Inflammatory macrophage (primary cell): ENCODE measurements at places on chromosomes 11 and 22.
A peak's percentile ranks its signal among the peaks of the same experiment; 100 is the strongest.

- DNase-seq = no peak
Measured at GRCh38 chr11:67601098-67601497, 5.6 kb upstream of the NDUFV1 start.

DNA sequence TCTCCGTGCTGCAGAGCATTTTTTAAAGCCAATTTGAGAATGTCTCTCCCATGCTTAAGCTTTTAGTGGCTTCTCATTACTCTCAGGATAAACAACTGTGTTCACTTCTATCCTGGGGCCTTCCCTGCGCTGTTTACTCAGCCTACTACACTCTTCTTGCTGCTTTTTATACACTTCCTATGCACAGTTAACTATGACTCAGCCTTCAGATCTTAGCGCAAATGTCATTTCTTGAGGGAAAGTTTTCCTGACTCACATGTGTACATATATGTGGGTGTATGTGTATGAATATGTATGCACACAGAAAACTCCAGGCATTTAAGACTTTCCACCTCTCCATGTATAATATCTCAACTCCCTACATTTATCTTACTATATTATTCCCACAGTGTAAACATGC, 9.8 kb downstream of the THAP12 start:
- DNase-seq = peak; percentile 68

DNA sequence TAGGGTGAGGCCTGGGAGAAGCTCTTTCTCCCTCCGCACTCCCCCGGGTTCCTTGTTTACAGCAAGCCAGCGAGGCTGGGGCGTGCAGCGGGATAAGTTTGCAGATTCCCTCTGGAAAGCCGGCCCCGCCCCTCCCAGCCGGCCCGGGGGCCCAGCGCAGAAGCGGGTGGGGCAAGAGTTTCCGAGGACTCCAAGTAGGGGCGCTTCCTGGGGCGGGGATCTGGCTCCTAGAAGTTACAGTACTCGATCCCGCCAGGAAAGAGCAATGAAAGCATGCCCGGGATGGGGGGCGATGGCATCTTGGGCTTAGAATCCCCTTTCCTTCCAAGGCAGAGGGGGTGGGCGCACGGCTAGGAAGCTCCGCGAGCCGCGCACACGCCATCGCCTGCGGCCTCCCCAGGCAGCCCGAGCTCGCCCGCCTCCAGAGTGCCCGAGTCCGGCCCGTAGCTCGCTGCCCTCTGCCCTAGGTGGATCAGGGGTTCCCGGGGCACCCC, 385 bp downstream of the TST start:
- no peak for DNase-seq

DNA sequence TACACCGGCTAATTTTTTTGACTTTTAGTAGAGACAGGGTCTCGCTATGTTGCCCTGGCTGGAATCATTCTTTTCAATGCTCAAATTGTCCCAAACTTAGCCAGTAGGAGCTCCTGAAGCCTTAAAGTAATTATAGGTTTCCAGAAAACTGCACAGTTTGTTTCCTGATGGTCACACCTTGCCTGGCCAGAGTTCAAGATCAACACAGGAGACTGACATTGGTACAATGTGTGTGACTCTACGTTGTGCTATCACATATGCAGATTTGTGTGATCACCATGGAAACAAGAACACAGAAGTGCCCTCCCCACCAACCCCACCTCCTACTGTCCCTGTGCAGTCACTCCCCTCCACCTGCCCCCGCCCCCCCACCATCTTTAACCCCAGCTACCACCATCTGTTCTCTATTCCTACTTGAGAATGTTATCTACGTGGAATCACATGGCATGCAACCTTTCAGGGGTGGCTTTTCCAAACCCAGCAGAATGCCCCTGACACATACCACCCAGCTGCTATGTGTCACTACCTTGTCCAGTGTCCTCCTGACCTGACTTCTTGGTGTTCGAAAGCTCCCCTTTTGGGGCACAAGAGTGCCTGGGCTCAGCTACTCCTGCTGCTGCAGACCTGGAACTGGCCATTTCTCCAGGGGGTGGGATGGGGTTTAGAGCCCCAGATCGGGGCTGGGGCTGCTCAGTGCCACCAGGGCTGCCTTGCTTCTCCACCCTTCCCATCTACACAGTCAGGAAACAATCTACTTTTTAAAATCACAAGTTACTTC, 6.1 kb upstream of the NAP1L4 start:
- no peak for DNase-seq

GRCh38 chr11:29328961-29329441, 687.8 kb downstream of the KCNA4 start:
- no peak for DNase-seq

GRCh38 chr22:23240639-23241389, 60.5 kb downstream of the BCR start:
- DNase-seq = peak; percentile 19

DNA sequence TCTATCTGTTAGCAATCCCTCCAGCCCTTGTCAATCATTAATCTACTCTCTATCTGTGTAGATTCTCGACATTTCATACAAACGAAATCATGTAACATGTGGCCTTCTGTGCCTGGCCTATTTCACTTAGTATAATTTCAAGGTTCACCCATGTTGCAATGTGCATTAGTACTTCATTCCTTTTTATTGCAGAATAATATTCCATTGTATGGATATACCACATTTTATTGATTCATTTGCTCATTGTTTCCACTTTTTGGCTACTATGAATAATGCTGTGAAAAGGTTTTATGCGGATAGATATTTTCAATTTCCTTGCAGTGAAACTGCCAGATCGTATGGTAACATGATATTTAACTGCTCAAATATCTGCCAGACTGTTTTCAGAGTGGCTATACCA, 100.1 kb downstream of the MIAT start:
- DNase-seq = no peak

DNA sequence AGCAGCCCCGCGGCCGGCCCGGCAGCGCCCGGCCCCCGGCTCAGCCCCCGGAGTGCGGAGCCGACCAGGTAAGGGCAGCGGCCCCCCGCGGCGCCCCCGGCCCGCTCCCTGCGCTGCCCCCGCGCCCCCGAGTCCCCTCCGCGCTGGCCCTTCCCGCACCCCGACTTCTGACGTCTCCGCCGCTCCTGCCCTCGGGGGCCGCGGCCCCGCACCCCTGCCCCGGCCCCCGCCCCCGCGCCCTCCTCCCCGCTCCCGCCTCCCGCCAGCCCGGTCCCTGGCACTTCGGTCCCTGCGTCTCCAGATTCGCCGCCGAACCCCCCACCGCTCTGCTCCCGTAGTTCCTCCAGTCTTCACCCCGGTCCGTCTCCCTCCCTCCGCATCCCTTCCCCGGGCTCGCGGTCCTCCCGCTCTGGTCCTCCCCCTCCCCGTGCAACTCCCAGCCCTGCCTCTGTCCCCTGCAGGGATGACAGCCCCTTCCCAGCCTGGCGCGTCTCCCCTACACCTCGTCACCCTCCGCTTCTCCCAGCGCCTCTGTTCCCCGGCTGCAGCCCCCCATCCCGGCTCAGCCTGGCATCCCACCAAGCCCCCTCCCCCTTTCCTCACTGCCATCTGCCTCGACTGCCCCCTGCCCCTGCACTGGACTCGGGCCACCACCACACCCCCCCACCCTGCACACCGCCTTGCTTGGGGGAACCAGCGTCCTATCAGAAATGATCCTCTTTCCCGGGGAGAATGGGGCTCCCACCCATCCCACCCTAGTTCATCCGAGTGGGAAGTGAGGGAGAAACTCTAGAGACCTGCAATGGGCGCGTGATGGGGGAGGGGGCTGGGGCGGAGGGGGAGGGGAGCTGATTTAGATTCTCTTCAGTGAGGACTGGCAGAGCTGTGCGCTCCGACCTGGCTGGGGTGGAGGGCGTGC, 531 bp downstream of the GRIK4 start:
- no peak for DNase-seq

DNA sequence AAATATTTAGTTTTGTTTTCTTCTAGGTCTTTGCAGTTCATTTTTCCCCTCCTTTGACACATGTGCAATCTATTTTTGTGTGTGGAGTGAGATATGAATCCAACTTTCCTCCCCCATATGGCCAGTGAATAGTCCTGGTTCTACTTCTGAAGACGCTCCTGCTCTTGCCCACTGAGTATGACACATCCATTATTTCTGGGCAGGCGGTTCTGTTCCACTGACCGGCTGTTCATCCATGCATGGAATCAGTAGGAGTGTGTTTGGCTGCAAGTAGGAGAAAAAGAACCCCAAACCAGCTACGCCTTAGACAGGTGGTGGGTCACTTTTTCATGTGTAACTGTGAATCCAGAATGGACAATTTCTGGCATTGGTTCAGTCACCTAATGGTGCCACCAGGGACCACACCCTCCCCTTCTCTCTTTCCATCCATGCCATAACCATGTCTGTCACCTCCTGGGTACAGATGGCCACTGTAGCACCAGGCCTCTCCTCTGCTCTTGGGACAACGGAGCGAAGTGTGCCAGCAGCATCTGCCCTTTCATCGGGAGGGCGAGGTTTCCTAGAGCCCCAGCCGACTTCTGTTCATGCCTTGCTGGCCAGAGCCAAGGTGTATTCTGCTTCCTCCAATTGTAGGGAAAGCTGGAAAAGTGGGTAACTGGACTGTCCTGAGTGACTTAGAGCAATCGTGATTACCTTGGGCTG, 67.4 kb upstream of the SLC22A12 start:
- DNase-seq = no peak

GRCh38 chr11:850775-851763, 8.4 kb downstream of the TSPAN4 start:
- no peak for DNase-seq

GRCh38 chr11:14907411-14908213, 15.6 kb upstream of the CYP2R1 start:
- peak; percentile 76 for DNase-seq

GRCh38 chr22:17865183-17866055, 91.2 kb upstream of the BID start:
- no peak for DNase-seq

GRCh38 chr11:37026326-37026725, 428.3 kb upstream of the RAG2 start:
- DNase-seq = no peak

DNA sequence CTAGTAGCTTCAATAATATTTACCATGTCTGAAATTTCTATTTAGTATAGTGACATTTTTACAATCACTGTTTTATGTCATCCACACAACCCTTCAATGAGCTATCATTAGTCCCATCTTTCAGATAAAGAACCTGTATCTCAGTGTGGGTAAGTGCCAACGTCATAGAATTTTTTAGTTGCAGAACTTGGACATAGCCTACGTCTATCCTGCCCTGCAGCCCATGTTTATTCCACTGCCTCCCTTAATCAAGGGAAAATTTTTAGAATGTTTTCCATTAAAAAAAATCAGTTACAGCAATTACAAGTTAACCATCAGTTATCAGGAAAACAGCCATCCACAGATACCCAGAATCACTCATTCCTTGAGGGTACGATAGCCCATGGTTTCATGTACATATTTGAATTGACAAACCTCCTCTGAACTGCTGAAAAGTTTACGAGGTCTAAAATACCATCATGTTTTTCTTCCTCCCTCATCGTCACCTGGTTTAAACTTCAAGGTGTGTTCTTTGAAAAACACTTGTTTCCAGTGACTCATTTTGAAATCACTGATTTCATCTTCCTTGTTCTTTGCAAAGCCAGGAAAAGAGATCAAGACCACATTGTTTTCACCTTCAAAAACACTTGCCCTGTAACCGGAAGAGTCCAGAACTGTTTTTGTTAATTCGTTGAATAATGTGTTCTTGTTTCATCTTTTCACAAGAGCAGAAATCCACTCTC, 100.9 kb downstream of the FAM76B start:
- no peak for DNase-seq

GRCh38 chr22:20488946-20489345, 6.6 kb downstream of the KLHL22 start:
- DNase-seq = no peak

DNA sequence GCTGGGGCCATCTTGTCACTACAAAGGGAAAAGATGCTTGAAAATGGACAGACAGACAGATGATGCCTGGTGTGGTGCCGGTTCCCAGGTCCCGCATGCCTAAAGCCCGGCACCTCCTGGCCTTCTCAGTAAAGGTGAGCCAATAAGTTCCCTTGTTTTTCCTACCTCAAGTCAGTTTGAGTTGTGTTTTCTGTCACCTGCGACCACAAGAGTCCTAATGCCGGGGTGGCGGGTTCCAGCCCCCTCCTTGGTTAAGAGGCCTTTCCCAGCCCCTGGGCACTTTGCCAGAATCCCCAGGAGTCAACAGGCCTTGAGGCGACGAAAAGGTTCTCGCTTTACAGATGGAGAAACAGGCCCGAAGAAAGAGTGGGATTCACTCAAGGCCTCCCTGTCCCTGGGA, 9.0 kb downstream of the FGF19 start:
- no peak for DNase-seq

- no peak for DNase-seq
Measured at GRCh38 chr11:105241136-105241535, 101.6 kb upstream of the CARD18 start.

DNA sequence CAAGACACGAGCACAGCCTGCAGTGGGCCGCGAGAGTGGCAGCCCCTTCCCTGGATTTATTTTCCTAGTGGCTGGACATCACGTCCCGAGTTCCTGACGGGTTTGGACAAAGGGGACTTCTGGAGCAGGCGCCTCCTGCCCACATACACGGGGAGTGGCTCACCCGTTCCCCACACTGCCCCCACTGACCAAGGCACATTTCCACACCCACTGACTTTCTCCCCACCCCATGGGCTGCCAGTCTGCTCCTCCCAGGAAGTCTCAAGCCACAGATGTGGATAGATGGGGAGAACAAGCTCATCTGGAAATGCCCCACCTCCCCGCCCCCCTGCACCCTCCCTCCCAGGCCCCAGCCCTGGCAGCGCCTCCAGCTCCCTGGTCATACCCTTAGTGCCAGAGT, 34.0 kb upstream of the FADD start:
- DNase-seq = no peak

DNA sequence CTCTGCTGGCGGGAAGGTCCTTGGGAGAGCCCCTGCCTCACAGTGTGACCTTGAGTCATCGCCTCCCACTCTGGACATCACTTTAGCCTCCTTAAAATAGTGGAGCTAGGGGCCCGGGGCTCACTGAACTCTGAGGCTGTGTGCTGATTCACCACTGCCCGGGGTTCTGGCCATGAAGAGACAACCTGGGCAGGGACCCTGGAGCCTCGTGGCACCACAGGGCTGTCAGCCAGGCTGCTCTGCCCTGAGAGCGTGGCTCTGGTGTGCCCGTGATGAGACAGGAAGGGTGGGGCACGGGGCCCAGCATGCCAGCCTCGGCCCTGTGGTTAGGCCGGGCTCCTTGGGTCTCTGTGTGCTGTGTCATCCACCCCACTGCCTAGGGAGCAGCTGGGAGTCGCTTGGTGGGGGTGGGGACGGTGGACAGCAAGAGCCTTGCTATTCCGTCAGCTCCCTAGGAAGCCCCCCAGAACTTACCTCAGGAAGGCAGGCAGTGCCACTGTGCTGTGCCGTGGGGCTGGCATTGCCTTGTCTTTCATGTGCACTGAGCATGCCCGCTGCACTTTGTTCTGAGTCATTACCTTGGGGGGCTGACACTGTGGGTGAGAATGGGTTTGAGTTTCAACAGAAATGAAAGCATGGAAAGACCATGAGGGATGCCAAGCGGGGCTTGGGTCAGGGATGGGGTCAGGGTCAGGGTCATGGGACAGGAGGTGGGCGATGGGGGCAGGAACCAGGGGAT, 31.7 kb downstream of the TPCN2 start:
- peak; percentile 84 for DNase-seq

DNA sequence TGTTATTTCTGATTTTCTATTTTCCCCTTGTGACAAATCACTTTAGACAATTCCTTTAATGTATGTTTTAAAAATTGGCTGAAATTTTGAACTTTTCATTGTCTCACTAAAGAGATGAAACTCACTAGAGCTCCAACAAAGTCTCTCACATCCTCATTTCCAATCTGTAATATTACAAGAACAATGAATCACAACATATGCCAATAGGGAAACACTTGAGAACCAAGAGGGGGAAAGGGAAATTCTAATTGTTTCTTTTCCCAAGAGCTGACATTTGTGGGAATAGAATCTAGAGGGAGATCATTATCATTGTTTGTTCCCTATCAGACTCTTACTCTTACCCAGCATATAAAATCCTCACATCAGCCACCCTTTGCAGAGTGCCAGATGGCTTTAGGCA, 28.2 kb downstream of the OR10D3 start:
- no peak for DNase-seq
